ENCODE measurements at places on chromosomes 7 and 10. TPM values are rescaled to one million over a fixed set of nuclear protein-coding genes. Genes with fewer than 3 reads are reported as not detected.

FGFBP3 gene
- total RNA-seq: 0.26 TPM

GPR26 gene
- total RNA-seq: not detected

MUC12 gene
- total RNA-seq: under 0.01 TPM

GRM3 gene
- total RNA-seq: not detected

SEMA3E gene
- 0.13 TPM for total RNA-seq

GCK gene
- 0.53 TPM for total RNA-seq

LRRC18 gene
- not detected for total RNA-seq

- DNase-seq: peak; percentile 76
Measured at GRCh38 chr7:137953665-137954470, 48.0 kb downstream of the CREB3L2 start.

DNA sequence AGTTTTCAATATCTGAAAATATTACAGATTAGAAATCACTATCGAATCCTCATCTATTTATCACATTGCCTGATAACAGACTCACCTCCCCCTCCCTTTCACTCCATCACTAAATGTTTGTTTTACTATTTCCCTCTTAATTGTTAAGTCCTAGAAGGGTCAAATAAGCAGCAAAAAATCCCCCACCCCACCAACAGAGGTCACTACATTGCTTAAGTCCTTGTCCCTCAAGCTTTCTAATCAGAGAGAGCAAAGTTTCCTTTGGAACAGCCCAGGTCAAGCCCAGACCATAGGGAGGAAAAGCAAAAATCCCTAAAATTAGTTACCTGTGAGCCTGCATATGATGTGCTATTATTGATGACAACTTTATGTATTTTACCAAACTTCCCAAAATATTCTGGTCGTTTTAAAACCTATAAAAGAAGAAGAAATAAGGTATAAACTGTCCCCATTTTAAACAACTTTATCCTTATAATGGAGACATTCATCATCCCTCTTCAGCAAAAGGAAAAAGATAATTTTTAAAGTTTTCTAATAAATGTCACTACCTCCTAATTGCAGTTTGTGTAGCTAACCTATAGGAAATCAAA lies 95.0 kb downstream of the CNOT4 start:
- peak; percentile 72 for DNase-seq

GRCh38 chr7:101743995-101744360 lies 73.4 kb upstream of the CUX1 start:
- DNase-seq: no peak

- DNase-seq: no peak
Measured at GRCh38 chr7:103993551-103993950, 4.1 kb upstream of the RELN start.

DNA sequence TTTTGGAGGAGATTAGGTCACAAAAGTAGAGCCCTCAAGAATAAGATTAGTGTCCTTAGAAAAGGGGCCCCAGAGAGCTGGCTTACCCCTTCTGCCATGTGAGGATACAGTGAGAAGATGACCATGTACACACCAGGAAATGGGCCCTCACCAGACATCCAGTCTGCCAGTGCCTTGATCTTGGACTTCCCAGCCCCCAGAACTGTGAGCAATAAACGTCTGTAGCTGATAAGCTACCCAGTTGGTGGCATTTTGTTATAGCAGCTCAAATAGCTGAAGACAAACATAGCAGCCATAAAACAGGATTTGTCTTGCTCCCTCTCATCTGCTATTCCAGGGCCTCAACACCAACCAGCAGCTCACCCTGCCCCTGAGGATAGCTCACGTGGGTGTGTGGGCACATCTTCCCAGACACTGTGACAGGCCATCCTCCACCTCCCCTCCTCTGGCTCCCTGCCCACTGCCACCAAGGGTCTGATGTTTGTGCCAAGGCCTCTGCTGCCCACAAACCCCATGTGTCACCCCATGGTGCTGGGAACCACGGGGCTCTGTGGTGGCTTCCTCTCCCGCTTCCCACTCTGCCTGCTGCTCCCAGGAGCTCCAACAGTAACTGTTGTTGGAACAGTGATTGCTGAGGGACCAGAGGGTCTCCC lies 252.4 kb downstream of the USP6NL start:
- no peak for DNase-seq

GRCh38 chr7:1024876-1025742 lies 19.2 kb upstream of the GPR146 start:
- no peak for DNase-seq

DNA sequence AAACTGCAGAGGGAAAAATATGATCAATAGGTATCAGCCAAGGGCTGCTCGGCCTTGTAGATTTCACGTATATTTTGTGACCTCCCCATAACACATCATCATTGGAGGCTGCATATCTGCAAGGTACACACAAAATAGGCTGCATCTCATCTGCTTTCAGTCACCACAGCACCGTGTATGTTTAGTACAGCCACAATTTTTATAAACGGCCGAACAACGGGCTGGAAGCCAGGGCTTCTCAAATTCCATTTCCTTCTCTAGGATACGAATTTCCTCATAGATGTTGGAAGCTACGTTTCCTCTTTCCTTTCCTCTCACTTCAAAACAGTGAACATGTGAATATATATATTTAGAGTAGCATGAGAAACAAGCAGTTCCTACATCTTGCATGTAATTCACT lies 20.2 kb upstream of the FOXK1 start:
- DNase-seq: no peak

GRCh38 chr7:120996988-120997345 lies 8.5 kb downstream of the CPED1 start:
- DNase-seq: no peak

- DNase-seq: no peak
Measured at GRCh38 chr7:6451224-6451705, 3.5 kb upstream of the DAGLB start.

DNA sequence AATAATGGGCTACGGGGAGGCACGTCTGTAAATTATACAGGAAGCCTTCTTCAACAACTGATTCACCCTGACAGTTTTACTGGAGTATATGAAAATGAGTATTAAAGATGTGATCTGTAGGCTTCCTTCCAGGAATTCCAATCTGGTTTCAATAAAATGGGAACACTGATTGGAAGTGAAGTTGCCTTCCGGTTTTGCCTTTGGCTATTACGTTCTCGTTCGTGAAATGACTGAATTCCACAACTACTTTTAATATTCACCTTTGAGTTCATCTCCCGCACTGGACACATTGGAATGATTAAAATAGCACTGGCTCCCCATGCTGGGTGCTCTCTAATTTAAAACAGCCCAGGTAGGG lies 350.1 kb upstream of the MKI67 start:
- DNase-seq: no peak

- DNase-seq: no peak
Measured at GRCh38 chr7:35356495-35356894, 102.6 kb upstream of the TBX20 start.
